ENCODE measurements at places on chromosomes 1 and 21.

GRCh38 chr1:45521413-45522323, at the start of gene PRDX1:
PRDX1 (minus strand) TSS chr1:45521884; CDS start chr1:45519043, 2,841 bp downstream.
- peak; percentile 97 for DNase-seq

- no peak for DNase-seq
These were observed 43.0 kb downstream of the MACO1 start for GRCh38 chr1:25473653-25474225.

DNA sequence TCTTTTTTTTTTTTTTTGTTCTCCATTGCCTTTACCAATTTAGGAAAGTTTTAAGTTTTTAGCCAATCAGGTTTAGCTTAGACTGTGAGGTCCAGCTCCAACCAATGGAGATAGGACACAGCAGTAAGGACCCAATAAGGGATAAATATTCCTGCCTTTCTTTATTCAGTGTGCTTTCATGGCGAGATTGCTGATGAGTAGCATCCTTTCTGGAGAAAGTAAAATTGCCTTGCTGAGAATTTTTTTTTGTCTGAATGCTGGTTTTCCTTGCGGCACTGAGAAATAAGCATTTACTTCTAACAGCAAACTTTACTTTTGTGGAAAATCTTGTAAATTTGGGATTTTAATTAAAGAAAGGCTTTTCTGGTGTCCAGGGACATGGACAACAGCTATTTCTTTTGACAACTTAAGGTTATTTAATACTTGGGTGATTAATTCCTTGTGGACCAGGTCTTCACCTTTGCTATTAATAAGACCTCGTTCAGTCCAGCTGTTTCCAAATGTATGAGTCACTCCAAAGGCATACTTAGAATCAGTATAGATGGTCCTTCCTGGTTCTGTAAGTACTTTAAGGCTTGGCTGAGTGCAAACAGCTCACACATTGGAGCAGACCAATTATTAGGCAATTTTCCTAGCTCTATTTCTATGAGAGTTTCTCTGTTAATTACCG, 54.1 kb downstream of the SERINC2 start:
- no peak for DNase-seq

DNA sequence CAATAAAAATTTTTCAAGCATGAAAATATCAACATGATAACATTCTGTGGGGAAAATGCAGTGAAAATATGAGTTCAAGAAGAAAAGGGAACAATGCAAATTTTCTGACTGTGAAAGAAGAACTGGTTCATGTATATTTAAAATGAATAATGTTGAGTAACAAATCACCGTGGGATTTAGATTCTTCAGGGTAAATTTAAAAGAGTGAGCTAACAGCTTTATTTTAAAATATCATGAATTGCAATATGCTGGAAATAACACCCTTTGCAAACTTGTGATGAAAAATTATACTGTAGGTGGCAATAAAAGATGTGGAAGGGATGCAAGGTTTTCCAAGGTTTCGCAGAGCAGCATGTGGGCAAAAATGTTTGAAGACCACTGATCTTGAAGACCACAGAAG, 13.2 kb upstream of the SSX2IP start:
- DNase-seq: no peak

GRCh38 chr1:172288581-172288980, 131.9 kb upstream of the C1orf105 start:
- no peak for DNase-seq

DNA sequence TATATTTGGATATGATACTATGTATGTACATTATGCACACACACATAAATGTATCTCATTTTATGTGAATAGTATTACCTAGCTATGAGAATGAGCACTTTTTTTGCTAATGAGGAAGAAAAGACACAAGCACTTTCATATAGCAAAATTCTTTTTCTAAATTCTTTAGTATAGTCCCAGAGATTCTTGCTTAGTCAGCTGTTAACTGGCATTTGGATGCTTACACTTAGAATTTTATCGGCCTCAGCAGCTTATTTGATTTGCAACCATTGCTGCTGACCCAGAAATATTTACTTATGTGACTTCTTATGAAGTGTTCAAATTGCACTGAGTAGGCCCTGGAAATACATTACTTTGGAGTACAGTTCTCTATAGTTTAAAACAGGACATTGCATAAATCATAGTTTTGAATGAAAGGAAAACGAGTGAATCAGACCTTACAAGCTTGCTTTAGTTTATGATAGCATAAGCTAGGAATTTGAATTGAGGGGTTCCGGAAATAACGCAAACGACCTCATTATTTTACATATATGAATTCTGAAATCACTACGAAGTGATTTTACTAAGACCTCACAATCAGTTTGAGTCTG, 653.9 kb upstream of the NEGR1 start:
- DNase-seq: no peak

GRCh38 chr1:167924102-167924501, 10.2 kb upstream of the ADCY10 start:
- DNase-seq: no peak

DNA sequence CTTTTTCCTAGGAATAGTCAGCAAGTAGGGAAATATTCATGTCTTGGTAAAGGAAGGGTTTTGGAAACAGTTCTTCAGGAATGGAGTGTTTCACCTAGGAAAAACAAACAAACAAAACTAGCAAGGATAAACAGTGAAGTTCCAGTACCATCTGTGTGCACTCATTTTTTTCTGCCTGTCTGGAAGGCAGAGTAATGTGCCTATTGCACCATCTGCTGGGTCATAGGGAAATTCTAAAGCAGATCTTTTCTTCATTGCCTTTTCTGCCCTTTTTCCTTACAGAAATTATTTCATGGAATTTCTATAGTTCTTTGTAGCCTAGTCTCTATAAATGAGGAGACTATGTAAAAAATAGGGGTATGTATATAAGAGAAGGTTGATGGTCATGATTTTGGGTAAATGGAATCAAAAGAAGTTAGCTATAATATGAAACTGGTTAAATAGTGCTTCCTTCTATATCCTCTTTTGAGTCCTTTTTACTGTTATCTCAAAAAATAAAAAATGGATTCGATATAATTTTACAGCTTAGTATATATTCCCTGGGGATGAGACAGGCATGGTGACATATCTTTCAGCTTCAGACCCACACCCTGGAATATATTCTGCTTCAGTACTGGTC, 3.4 kb upstream of the HRNR start:
- DNase-seq: no peak

DNA sequence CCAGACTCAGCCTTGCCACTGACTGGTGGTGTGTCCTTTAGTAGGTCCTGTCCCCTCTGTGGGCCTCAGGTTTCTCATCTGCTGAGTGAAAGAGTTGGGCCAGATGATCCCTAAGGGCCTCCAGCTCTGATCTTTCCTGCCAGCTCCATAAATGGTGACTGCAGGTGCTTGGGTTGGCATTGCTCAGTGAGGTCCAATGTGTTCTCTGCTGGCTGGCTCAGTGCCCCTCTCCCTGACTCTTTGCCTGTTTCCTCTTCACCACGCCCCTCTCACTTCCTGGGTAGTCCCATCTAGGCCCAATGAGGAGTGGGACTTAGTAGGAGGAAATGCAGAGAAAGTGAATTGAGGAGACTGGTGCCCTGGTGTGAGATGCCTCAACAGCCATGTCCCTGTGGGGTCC, 36.6 kb downstream of the UBE2T start:
- DNase-seq: no peak

DNA sequence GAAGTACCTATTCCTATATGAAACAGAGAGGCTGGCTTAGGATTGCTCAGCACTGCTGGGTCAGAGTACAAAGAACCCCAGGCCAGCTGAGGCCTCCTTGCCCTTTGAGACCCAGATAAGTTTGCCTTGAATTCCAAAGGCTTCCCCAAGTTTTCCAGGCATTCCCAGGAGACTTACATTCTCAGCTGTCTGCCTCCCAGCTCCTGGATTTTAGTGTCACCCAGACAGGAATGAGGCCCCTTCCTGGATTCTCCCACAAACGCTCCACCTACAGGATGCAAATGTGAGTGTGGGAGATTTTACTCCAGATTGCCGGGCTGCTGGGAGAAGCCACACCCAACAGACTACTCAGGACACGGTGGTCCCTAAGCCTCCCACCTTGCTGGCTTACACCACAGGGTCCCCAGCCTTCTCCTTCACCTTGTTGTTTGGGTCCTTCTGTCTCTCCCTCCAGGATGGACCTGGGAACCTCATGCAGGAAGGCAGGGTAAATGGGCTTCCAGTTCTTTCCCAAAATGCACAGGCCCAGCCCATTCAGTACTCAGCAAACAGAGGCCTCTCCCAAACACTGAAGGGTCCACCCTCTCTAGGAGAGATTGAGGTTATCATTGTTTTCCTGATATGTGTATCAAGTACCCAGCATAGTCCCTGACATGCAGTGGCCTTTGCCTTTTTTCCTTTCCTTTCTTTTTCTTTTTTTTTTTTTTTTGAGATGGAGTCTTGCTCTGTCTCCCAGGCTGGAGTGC, 10.6 kb downstream of the RHBG start:
- no peak for DNase-seq

GRCh38 chr1:20325844-20326420, 35.3 kb downstream of the VWA5B1 start:
- peak; percentile 70 for DNase-seq

DNA sequence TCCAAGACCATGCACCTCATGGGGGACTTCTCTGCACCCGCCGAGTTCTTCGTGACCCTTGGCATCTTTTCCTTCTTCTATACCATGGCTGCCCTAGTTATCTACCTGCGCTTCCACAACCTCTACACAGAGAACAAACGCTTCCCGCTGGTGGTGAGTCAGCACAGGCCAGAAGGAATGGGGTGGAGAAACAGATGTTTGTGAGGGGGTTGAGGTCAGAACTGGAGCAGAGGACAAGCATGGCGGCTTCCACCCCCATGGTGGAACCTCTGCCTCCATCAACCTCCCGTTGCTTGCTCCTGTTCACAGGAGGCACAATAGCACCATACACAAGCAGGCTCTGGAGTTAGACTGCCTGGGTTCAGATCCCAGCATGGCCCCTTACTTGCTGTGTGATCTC, 6.9 kb upstream of the ATXN7L2 start:
- no peak for DNase-seq

DNA sequence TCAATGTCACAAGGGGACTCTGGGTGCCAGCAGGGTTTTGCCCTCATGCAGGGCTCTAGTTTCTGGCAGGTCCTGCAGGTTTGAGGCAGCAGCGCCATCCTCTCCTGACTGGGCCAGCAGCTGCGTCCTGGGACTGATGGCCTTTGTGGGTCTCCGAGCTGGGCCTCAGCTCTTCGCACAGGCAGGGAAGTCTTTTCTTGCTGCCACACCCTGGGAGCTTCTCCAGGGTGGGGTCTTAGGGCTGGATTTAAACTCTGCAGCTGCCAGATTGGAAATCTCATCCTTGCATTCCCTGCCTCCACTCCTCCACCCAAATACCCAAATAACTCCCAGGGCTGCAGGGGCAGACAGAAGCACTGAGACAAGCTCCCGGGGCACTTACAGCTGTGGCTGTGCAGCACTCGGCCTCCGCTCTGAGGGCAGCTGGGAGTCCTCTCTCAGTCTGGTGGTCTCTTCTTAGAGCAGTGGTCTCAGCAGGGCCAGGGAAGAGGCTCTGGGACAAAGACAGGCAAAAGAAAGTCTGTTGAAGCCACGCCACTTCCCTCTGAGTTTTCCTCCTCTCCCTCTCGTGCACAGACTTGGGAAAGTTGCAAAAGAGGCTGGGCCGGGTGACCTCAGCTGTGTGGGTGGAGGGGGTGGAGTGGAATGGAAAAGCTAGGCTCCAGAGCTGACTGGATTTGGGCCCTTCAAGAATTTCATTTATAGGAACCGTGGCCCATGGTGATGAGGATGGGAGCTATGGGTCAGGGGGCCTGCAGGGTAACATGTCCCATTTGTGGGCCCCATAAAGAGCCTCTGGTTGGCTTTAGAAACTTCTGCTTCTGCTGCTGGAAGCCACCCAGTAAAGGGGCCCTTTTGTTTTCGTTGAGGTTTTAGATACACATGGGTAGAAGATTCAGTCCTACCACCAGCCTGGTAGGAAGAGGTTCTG, at the start of gene RAB7B:
Gene RAB7B (minus strand): TSS at position 525 of the 931 bp plus-strand sequence. CDS start 9,260 bp downstream, outside the sequence.
- DNase-seq: no peak

DNA sequence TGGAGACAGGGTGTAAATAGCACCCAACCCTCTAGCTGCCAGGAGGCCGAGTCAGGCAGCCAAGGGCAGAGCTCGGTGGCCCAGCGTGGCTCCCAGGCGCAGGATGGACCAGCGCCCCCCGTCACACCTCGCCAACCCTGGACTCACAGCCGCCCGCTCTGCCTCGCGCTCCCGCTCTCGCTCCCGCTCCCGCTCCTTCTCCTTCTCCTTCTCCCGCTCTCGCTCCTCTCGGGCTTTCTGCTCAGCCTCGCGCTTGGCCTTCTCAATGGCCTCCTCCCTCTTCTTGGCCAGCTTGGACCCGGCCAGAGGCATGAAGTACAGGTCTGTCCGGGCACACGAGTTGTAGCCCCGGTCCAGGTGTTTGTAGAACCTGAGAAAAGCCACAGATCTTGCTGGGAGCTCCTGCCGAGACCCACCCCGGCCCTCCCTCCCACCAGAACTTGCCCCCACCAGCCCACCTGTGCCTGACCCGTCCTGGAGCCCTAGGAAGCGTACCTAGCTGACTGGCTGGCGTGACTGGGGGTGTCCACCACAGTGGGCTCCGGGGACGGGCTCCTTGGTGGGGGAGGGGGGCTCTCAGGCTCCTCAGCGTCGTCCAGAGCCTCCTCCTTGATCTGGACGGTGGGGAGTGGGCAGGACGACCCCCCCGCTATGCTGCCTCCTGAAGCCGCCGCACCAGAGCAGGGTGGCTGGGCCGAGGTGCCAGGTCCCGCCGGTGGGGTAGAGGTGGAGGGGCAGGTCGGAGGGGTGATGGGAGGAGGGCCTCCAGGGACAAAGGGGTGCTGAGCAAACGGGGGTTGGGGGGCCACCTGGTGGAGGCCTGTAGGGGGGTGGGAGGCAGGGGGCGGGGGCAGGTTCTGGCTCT, 41.9 kb downstream of the SLC45A1 start:
- no peak for DNase-seq

DNA sequence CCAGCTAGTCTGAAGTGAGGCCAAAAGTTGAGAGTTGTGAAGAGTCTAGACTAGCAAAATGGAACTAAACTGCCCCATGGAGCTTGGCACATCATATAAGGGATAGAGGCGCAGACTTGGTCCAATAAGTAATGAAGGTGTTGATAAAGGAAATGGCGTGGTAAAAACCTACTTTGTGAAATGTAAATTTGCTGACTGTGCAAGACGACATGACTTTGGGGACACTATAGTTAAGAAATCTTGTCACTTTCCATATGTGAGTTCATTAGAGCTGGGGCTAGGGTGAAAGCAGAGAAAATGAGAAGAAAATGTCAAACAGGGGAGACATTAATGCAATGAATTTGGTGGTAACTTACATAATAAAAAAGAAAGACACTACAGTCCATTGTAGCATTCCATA, 50.1 kb downstream of the CLDN17 start:
- no peak for DNase-seq

GRCh38 chr1:203621559-203622262, 4.9 kb upstream of the ATP2B4 start:
- DNase-seq: no peak

DNA sequence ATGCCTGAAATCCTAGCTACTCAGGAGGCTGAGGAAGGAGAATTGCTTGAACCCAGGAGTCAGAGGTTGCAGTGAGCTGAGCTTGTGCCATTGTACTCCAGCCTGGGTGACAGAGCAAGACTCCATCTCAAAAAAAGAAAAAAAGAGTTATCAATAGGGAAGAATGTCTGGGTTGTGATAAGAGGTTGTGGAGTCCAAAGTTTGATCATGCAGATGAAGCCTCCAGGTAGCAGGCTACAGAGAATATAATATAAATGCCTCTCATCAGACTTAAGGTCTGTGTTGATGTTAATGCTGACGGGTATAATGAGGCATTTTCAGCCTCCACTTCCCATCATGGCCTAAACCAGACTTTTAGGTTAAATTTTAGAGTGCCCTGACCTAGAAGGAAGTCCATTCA, 24.6 kb downstream of the TLR5 start:
- DNase-seq: no peak

Measured in NCI-H1092 treated with DMSO at 0.1 percent for 48 hours (cell line).